Activated T-cell treated with anti-CD3 and anti-CD28 coated beads, Interleukin-2, amount 50 U/mL, for 1 hour (primary cell): ENCODE measurements at places on chromosomes 1 and 21.

- no peak for DNase-seq
These were observed 3.6 kb downstream of the C1orf174 start for GRCh38 chr1:3896396-3897000.

DNA sequence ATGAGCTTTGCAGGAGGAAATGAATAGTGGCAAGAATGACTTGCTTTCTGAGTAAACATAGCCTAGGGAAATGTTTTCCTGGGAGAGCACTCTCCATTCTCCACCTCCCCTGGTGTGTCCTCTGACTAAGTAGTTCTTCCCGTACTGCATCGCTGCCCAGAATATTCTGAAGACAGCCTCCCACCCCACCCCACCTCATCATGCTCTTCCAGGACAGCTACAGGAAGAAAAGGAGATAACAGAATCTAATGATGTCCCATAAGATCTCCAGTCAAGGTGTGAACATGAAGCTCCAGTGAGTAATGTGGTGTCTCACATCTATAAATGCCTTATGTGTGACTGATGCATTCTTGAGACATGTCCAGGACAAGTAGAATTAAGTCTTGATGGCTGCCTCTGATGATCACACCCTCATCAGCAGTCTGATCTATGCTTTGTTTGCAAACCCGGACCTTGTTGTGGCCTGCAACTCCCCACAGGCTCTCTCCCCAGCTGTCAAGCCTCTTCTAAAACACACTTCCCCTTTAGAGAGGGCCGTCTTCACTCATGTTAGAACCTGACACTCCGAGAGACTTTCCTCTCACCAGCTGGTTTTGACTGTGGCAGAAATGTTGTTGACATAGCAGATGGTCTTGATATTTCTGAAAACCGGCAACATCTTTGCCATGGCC lies 183.0 kb downstream of the CYYR1 start:
- DNase-seq: no peak

GRCh38 chr1:4056422-4056821 lies 156.3 kb upstream of the C1orf174 start:
- DNase-seq: no peak

DNA sequence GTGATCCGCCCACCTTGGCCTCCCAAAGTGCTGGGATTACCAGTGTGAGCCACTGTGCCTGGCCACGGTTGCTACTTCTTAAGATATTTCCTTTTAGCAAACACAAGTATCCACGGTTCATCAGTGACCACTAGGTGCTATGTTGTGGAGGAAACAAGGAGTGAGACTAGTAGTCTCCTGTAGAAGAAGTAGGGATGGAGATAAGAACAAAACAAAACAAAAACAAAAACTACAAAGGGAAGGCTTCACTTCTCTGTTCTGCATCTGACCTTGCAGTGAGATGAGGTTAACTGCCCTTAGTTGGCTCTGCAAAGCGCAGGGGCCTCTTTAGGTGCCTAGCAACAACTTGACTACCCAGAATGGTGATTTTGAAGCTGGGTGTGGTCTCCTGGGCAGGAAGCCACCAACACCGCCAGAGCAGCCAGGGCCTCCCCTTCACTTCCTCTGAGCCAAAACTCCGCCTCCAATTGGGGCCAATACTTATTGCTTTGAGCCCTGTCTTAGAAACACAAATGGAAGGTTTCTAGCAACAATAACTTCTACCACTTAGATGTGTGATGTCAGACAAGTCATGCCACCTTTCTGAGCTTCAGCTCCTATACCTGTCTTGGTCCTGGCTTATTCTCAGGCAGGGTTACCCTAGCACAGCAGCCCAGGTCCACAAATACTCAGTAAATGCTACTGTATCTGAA lies 12.8 kb upstream of the CDC42 start:
- DNase-seq: peak; percentile 80
